ENCODE measurements at places on chromosomes 5 and 9.

DNA sequence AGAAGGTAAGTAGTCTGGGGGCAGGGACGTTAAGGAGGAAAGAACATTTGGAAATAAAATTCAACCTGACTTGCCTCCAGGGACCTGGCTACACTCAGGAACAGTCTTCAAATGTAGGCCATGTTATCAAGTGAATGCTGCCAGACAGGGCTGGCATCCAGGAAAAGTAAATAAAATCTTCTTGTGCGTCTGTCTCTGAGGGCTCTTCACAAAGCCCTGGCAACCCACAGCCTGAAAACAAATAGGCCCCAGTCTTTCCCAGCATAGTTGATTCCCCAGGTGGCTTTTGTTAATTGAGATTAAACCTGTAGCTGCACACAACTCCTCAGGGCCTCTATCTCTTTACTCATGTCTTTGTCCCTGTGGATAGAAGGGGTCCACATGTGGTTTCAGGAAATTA is 55.4 kb downstream of the STK32A start:
- no peak for DNase-seq

DNA sequence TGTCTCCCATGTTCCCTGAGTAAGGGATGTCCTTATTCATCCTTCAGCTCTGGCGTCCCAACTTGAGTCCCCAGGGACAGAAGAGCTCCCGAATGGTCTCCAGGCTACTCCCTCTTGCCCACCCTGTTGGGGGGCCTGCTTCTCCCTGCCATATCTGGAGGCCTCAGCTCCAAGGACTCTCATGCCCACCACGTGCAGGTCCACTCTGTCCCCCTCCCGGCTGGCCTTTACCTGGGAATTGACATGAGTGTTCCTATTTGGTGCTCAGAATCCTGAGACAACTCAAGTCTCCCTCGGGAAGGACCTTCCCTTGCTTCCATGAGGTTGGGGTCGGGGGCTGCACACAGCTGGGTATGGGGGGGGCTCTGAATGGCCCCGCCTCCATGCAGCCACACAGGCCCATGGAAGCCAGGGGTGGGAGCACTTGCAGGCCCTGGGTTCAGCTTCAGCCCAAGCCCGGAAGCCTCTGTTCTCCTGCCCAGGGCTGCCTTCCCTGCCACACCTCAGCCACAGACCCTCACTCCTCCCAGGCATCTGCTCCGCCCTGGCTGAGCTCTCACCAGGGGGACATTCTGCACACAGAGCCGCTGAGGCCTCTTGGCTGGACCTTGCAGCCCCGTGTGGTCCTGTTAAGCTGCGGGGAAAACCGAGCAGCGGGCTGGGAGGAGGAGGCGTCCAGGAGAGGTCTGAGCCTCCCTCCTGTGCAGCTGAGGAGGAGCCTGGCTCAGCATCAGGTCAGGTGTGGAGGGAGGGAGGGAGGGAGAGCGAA is 121.9 kb downstream of the PHF2 start:
- DNase-seq, result no peak

DNA sequence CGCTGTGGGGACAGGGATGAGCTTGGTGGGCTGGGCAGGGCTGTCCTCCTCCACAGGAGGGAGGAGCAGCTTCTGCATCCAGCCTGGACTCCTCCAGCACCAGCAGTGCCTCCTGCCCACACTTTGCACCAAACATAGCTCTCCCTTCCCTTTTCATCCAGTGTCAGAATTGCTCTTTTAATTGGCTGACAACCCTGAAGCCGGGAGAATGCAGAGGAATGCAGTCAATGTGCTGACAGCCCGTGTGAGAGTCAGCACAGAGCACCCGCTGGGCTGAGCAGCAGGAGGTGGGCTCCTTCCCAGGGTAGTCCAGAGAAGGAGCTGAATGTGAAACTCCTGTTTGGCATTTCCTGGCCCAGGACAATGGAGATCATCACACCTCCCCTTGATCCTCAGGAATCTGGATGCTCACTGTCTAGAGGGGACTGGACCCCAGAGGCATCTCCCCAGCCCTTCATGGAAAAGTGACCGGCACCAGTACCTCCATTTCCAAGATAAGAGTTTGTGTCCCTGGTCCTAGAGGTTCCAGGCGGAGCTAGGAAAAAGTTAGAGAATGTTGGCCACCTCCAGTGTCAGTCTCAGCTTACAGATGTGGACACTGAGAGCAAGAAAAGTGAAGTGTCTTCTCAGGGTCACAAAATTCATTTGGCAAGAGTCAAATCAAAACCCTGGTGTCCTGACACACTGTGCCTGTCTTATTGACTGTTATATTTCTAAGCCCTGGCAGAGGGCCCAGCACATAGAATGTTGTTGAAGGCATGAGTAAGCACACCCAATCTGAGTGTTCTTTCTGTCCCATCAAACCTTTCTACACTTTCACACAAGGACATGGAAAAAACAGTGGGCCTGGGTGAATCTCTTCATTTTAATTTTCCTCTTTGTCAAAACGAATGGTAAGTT is 202.1 kb downstream of the SNX18 start:
- DNase-seq, result no peak

DNA sequence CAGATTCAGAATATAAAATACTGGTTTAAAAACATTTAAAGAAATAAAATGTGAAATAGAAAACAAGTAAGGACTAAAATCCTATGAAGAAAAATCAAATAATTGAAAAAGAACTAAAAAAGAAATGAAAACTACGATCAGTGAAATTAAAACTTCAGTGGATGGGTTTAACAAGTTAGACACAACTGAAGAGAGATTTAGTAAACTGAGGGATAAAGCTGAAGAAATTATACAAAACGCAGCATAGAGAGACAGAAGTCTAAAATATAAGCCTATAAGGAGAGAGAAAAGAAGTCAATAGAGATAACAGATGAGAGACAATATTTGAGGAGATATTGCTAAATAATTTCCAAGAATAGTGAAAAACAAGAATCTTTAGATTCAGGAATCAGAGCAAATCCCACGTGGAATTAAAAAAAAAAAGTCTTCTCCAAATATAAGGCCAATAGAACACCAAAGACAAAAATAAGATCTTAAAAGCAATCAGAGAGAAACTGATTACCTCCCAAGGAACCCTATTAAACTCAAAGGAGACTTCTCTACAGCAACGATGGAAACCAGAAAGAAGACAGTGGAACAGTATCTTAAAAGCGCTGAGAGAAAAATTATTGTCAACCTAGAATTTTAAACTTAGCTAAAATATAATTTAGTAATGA is 59.6 kb upstream of the ABL1 start:
- DNase-seq, result no peak

- DNase-seq, result no peak
Measured at GRCh38 chr5:25025831-25026230, 381.1 kb upstream of the CDH10 start.

GRCh38 chr5:159571501-159572244 is 241.4 kb upstream of the IL12B start:
- DNase-seq, result no peak

DNA sequence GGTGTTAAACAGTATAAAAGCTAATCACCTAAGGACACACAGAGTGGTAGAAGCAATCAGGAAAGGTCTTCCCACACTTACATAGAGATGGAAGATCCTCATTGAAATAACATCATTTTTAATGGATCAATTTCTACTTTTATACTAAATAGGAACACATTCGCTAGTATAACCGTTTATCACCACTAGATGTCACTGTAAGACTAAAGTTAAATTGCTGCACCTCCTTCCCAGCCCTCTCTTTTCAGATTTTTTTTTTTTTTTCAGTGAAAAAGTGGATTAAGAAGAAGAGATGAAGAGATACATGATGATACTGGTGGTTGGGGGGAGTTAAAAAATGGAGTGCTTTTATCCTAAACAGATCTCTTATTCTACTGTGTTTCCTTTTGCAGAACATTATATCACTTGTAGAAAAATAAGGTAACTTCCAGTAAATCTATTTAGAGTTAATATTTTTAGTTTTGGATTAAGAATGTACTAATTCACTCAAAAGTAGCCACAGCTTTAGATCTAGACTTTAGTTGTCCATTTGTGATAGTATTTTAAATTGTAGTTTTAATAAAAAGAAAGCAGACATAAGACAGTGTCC is 116.9 kb upstream of the ARRDC3 start:
- peak; percentile 4 for DNase-seq

GRCh38 chr9:19618816-19619215 is 170.0 kb downstream of the SLC24A2 start:
- peak; percentile 96 for DNase-seq

DNA sequence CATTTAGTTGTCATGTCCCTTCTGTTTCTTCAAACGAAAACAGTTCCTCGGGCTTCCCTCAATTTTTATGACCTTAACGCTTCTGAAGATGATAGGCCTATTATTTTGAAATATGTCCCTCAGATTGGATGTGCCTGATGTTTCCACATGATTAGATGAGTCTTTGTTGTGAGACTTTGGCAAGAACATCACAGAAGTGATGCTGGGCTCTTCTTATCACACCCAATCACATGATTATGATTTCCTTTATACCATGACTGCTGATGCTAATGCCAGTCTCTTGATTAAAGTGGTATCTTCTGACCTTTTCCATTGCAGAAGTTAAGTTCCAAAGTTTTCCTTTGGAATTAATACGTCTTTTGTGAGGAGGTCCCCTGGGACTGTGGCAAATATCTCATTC is 175.7 kb downstream of the SAXO1 start:
- DNase-seq, result no peak

DNA sequence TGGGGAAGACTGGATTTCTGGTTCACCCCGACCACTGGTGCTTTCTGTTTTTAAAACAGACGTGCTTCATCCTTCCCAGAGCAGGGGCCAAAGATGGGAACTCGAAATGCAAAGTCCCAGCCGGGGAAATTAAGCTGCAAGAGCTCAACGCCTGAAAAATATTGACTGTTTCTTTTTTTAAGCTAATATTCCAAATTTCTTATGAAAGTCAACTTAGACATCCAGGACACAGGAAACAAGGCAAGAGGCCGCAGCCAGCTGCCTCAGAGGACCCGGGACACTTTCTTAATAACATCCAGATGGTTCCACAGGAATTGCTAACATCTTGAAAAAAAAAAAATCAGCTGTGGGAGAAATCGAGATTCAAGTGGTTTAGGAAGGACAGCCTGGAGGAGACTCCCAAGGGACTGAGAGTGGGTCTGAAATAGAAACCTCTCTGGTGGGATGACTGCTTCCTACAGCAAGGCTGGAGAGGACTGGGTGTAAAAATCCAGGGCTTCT is 144.9 kb downstream of the FGF1 start:
- DNase-seq, result no peak

GRCh38 chr9:32326146-32326545 is 58.3 kb upstream of the ACO1 start:
- no peak for DNase-seq

GRCh38 chr5:132526290-132526973 is 16.9 kb downstream of the IL5 start:
- peak; percentile 30 for DNase-seq

- DNase-seq, result no peak
Measured at GRCh38 chr5:658103-658502, 35.0 kb downstream of the TPPP start.

- no peak for DNase-seq
Measured at GRCh38 chr5:9892696-9893095, 262.5 kb upstream of the TAS2R1 start.

GRCh38 chr5:172550096-172550765 is 90.8 kb upstream of the NEURL1B start:
- DNase-seq, result no peak

DNA sequence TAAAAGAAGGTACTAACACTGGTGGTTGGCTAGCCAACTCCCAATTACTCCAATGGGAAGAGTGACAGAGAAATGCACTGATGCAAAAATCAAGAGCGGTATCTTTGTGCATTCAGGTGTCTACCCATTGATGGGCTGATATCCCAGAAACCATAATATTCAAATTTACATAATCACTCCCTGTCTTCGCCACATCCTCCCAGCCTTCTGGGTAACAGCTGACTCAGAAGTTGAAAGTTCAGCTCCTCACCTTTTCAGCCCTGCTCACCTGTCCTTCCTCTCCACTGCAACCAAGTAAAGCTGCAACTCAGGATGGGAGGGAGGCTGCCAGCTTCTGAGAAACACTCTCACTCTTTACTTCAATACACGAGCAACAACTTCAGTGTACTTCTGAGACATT is 6.9 kb downstream of the SUSD1 start:
- no peak for DNase-seq

DNA sequence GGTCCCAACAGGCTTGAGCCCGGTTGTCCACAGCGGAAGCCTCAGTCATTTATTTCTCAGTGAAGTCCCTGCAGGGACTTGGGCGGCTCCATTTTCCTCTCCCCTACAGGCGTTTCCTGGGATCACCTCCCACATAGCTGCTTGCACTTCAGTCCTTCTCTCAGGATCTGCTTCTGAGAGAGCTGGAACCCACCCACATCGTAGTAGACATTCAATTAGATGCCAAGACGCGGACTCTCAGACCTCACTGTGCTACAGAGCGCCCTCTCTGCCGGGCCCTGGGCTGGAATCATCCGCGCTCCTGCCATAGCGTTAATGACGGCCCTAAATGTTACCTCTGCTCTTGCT is 54.0 kb upstream of the ROR2 start:
- no peak for DNase-seq

DNA sequence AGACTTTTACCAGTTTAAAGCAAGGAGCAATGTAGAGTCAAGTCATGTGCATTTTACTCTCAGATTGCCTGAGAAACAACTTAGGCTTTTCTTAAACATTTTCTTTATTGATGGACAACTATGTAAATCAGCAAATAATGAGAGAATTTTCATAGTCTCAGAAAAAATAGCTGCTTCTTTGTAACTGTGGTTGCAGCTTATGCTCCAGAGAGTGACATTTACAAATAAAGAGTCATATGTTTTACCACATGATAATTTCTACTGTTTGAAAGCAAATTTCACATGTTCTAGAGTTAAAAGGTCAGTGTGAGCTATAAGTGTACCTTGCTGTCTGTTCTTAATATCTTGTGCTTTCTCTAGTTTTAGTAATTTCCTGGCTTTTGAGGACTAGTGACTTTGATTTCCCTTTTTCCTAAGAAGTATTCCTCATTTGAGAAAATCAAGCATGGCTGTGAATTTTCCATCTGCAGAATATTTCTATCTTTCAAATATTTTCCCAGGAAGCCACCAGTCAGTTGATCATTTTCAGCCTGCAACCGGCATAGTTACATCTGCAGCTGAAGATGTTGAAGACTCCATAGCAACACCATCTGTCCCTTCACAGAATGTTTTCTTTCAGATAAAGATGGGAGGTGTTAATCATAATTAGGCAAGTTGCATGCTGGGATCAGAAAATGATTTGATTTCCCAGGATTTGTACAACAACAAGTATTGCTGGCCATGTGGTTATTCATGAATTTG is 229.9 kb downstream of the SGCD start:
- no peak for DNase-seq

GRCh38 chr9:4555236-4555635 is 65.0 kb downstream of the SLC1A1 start:
- DNase-seq, result peak; percentile 20

DNA sequence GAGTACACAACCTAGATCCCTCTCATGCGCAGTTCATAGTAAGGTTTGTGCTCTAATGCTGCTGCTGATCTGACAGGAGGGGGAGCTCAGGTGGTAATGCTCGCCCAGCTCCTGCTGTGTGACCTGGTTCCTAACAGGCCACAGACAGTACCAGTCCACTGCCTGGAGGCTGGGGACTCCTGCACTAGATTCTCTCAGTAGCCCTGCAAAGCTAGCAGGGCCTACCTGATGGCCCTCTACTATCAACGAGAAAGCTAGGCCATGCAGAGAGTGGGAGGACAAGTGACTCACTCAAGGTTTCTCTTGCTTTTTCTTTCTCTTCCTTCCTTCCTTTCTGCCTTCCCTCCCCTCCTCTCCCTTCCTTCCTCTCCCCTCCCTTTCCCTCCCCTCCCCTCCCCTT is 55.1 kb upstream of the TEX48 start:
- DNase-seq, result no peak
